Panc1 (cell line): ENCODE measurements at places on chromosomes 6 and 20.

- DNase-seq: no peak
These were observed 12.2 kb downstream of the SLC17A9 start for GRCh38 chr20:62964700-62965099.

GRCh38 chr20:63134201-63134612 is 81.7 kb downstream of the YTHDF1 start:
- no peak for DNase-seq

- no peak for DNase-seq
These were observed 172.3 kb upstream of the CST7 start for GRCh38 chr20:24776755-24777271.

DNA sequence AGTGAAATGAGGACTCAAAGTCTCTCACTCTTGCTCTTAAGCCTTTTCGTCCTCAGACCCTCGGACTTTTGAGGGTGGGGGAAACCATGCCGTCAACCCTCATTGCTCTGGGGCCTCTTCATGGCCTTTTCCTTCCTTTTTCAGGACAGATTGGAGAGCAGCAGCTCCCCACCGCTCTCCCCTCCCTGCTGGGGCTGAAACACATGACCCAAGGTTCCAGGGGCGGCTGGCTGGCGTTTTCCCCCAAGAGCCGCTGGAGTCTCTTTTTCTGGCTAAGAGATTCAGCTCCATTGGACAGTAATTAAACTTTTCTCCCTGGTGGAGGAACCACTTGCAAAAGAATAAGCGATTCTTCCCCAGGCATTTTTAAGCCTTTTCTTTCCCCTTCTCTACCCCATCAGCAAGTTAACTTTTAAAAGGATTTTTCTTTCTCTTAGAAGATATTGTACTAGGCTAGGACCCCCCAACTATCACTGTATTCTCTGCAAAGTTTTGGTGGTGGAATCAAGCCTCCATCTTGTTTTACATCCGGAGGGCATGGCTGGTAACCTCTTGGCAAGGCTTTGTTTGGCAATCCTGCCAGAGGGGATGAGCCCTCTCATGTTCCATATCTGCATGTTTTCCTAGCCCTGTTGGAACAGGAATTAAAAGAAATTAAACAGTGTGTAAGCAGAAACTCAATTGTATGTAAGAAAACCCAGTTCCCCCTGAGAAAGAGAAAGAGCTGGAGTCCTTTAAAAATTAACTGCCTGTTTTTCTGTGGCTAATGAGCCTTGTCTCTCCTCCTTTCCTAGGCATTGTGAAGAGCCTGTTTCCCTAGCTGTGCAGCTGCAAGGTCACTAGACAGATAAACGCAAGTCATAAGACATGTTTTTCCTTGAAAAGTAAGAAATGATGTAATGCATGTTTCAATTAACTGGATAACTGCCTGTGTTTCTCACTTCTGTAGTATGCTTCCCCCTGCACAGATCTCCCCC is 100.8 kb upstream of the GPR6 start:
- no peak for DNase-seq

DNA sequence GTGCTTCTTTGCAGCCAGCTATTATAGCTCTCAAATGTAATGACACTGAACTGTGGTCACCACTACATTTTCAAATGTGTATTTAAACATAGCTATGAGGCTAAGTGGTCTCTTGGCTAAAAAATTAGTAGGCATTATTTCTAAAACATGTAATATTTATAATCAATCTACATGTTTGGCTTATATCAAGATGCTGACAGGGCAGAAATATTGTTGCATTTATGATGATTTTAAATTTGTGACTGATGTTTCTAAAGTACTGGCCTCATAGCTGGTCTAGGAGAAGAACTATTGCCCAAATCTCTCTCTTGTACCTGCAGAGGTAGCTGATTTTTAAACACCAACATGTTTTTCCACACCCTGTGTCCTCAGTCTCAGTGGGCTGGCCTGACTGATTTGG is 298.2 kb downstream of the PAX1 start:
- DNase-seq: no peak

DNA sequence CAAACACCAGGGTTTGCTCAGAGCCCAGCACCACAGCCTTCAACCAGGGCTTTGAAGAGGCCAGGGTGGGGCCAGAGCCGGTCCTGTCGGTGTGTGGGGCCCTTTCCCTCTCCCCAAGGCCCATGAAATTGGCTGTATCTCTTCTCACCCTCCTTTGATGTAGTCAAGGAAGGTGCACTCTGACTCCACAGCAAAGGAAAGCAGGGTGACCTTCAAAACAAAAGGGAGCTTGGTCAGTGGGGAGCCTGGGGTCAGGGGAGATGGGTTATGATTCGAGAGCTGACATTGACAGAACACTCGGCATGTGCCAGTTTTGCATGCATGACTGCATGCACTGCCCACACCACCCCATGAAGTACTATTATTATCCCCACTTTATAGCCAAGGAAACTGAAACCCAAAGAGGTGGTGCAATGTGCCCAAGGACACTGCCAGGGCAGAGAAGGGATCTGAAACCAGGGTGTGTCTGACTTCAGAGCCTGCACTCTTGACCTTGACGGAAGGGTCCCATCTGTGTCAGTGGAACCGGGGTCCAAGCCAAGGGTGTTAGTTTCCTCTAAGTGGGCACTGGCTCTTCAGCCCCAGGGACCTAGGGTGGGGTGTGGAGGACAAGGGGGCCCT is 55.4 kb downstream of the RAB44 start:
- DNase-seq: no peak

DNA sequence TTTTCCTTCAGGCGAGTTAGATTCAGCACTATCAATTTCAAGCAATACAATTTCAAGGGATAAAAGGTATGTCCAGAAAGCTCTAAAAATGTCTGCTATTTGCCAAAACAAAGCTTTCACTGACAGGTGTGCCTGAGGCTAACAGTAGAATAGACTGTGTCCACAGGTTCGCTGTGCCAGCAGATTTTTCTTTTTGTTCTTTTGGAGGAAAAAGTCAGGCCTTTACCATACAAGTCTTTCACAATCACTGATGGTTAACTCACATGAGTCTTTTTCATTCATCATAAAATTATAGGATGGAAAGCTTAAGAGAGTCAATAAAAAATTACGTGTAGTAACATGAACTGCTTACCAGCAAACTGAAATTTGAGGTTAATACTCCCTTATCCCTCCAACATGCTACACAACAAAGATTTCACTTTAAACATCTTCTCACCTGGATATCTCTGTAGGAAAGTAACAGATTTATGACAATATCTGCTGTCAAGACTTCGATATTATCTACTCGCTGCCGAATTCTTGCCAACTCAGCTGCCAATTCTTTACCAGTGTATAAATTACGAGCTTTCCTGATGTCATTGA is 95.4 kb downstream of the MAP3K5 start:
- no peak for DNase-seq

GRCh38 chr6:167293590-167294091 is 2.5 kb downstream of the UNC93A start:
- no peak for DNase-seq

DNA sequence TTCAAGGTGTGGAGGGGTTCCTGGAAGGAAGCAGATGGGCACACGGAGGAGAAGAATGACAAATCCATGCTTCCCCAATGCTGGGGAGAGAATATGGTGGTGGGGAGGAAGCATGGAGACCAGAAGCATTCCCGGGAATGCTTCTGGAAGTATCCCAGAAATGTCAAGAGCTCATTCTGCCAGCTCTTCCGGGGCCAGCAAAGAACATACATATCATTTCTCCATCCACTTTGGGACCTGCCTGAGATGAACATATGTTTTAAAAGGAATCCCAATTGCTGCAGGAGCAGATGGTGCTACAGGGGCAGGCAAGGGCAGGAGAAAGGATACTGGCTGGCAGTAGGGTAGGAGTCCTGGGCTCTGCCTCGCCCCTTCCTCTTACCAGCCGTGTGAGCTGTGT is 37.9 kb upstream of the CCDC167 start:
- no peak for DNase-seq

GRCh38 chr20:48603116-48603818 is 224.5 kb downstream of the PREX1 start:
- DNase-seq: no peak

DNA sequence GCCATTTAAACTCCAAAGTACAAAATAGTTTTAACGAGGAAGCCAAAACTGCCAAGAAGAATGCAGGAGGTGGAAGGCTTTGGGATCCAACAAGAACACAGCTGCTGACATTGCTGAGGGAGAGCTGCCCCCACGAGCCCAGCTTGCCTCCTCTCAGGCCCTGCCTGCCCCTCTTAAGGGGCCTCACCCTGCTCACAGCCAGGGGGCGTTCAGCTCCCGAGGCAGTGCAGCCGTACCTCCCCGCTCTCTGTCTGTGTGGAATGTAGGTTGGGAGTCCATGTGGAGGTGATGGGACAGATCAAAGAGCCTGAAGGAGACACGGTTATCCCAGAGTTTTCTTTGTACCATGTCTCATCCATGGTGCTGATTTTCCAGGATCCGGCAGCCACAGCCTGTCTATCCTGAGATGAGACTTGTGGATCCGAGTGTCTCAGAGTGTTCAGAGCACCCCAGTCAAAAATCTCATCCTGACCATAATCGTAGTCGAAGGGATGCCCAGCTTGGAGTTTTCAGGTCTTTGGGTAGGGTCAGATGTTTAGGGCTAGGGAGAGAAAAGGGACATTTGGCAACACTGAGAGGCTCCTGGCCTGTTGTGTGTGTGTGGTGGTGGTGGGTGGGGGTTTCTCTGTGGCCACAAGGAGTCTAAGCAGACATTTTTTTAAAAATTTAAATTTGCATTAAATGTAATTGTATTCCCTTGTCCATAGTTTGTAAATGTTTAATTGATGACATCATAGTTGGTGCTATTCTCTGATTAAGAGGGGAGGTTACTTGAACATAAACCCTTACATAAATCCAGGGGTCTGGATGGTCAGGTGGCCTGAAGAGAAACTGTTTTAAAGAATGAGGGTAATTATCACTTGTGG is 111.4 kb upstream of the CLDN20 start:
- no peak for DNase-seq

DNA sequence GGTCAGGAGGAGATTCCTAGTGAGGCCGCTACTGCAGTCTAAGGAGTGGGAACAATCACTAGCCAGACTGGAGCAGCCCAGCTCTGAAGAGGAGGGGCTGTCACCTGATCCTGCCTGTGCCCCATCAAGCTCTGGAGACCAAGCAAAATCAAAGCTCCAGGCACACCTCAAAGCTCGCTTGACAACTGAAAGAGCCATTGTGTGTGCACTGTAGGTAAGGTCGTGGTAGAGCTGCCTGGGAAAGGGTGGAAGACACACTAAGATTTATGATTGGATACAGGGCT is 58.2 kb downstream of the CSE1L start:
- no peak for DNase-seq

- DNase-seq: peak; percentile 42
These were observed 38.4 kb upstream of the CCDC167 start for GRCh38 chr6:37538107-37538506.

- no peak for DNase-seq
These were observed 107.3 kb upstream of the OLIG3 start for GRCh38 chr6:137601471-137601870.

DNA sequence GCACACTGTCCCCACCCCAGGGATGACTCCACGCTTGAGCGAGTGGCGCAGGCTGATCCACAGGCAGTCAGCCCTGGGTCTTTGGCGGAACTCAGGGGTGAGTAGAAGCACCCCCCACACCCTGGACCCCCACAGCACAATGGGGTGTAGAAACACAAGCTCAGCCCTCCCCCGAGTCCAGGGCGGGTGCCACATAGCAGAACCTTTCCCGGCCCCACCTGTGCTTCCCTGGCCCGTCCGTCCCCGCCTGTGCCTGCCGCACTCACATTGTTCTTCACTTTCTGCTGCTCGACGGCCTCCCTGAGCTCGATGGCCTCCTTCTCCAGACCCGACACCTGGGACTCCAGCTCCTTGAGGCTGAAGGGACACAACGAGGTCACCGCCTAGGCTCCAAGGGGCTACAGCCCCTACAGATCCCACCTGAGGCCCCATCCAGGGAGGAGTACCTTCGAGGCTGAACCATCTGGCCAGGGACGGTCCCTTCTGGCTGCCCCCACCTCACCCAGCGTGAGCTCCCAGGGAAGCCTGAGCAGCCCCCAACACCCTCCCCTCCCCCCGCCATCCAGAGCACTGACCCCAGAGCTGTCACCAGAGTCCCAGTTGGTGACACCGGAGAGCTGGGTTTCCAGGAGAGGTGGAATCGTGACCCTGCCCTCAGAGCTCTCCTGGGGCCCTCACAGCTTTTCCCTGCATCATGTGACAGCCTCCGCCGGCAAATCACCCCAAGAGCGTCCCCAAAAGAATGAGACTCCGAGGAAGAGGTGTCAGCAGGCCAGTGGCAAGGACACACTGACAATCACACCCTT is 55.6 kb downstream of the DSTN start:
- no peak for DNase-seq

- no peak for DNase-seq
These were observed 49.9 kb upstream of the RANBP9 start for GRCh38 chr6:13761361-13762036.

DNA sequence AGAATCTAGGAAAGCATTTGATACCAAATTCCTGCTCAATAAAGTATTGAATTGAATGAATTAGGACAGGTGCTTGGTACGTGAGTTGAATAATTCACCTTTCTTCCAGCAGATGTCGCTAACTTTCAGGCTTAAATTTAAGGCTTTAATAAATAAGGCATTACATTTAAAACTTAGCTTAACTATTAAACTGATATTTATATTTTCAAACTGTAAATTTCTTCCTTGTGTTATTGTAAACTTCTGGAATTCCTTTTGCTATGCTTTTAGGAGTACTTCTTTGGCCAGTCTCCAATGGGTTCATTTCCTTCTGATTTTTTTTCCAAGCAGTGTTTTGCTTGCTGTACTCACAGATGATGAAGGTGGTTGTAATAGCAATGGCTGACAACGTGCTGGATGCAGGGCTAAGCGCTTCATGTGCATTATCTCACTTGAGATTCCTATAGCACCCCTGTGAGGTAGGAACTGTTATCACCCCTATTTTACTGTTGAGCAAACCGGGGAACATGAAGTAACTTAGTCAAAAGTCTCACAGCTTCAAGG is 71.3 kb upstream of the SLC2A12 start:
- peak; percentile 65 for DNase-seq
